ENCODE measurements at places on chromosomes 1 and 21.
A peak's percentile ranks its signal among the peaks of the same experiment; 100 is the strongest.

DNA sequence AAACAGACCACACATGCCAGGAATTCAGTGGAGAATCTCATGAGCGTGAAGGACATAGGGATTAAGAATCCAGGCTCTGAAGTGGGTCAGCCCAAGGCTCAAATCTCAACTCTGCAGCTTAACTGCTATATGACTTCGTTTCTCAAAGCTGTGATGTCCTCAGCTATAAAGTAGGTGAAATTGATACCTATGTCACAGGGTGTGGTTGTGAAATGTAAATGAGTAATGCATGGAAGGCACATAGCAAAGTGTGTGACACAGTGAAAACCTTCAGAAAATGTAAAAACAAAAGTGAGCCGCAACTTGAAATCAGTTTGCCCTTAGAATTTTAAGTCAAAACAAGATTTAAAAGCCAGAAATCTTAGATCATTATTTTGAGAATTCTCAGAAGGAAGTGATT lies 145.7 kb upstream of the PRMT6 start:
- no peak for DNase-seq

GRCh38 chr1:45840704-45841103 lies 37.3 kb downstream of the MAST2 start:
- no peak for DNase-seq

DNA sequence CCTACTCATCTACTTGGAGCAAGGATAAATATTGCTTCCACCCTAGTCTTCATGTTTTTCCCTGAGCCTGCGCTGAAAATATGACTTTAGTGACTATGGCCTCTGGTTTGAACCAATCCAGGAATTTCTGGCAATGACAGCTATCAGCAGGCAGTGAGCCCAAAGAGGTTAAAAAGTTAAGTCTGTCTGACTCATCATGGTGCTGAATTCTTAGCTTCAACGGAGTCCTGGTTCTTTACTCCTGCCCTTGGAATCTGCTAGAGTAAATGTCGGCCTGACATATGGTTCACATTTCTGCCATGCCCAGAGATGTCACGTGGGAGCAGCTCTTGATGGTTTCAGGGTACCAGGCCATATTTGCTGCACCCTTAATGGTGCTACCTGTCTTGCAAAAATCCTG lies 351.6 kb upstream of the PLXNA2 start:
- no peak for DNase-seq

DNA sequence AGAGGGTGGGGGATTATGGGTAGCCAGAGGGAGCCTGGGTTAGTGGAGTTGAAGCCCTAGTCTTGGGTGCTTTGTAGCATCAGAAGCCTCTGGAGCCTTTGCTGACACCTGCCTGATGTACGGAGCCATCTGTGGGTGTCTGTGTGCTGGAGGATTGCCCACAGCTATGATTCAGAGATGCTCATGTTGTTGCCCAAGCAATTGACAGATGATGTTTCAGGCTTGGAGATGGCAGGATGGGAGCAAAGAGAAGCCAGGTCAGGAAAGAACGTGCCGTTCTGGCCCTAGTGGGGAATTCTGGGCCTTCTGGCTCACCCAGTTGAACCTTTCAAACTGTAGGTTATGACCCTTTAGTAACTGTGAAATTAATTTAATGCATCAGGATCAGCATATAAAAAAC lies 27.6 kb downstream of the COQ8A start:
- DNase-seq = no peak

DNA sequence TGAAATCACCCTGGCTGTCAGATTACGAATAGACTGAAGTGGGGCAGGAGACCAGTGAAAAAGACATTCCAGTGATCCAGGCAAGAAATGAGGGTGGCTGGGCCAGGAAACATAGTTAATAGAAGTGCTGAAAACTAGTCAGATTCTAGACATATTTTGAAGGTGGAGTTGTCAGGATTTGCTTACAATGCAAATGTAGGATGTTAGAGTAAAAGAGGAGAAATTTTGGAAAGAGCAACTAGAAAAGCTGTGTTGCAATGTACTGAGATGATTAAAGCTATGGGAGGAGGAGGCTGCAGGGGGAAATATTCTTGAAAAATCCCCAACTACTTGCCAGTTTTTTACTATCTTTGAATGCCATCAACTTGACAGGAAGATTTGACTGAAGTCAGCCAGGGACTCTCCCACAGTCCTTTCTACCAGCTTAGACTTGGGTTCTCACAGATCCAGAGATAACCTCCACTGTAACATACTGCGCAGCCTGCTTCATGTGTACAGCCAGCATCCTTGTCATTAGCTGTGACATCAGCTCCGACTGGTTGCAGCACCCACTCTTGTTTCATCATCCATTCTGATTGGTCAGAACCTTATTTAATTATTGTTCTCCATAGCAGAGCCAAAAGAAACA lies 109.7 kb downstream of the TSEN15 start:
- DNase-seq = peak; percentile 26

DNA sequence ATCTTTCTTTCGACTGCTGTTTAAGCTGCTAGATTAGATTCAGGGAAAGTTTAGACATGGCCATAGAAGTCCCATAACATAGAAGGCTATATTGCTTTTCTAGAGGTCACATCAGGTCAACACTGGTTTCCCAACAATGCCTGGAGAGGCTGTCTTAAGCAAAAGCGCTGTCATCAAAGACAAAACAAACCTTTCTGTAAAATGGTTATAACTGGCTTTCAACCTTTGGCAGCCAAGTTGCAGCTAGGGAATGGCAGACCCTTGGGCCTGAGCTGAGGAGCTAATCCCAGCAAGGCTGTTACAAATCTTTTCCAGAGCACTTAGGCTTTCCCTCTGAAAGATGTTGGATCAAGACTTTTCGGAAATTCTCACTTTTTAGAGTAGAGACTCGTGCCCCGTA lies 11.2 kb upstream of the ABCA4 start:
- no peak for DNase-seq

GRCh38 chr1:90882221-90882620 lies 139.6 kb downstream of the ZNF644 start:
- DNase-seq = no peak

- DNase-seq = no peak
Measured at GRCh38 chr1:184866586-184866985, 107.7 kb downstream of the NIBAN1 start.

DNA sequence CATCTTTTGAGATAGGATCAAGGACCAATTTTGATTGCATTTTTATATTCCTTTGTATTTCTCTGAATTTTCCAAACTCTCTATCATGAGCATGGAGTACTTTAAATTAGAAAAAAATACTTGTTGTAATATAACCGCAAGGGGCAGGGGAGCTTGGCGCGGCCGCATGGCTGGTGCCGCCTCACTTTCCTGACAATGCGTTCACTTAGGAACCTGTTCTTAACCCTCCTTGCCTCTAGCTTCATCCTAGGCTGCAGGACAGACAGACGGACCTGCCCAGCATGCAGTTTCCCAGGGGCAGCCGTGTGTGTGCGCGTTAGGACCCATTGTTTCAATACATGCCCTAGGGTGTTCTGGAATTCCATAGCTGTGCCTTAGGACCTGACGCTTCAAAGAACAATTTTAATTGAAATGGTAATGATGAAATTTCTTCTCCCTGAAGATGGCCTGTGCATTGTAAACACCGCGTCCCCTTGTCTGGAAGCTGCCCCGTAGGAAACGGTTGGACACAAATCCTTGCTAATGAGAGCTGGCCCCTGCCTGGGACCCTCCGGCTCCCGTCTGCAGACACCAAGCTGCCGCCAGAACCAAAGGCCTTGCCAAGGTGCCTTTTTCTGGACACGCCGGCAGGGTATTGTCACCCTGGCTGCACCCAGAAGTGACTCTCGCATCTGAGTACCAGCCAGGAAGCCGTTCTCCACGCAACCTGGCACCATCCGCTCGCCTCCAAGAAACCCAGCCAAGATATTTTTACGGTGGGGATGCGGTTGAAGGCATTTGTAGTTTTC lies 466.4 kb downstream of the NPHP4 start:
- DNase-seq = no peak

DNA sequence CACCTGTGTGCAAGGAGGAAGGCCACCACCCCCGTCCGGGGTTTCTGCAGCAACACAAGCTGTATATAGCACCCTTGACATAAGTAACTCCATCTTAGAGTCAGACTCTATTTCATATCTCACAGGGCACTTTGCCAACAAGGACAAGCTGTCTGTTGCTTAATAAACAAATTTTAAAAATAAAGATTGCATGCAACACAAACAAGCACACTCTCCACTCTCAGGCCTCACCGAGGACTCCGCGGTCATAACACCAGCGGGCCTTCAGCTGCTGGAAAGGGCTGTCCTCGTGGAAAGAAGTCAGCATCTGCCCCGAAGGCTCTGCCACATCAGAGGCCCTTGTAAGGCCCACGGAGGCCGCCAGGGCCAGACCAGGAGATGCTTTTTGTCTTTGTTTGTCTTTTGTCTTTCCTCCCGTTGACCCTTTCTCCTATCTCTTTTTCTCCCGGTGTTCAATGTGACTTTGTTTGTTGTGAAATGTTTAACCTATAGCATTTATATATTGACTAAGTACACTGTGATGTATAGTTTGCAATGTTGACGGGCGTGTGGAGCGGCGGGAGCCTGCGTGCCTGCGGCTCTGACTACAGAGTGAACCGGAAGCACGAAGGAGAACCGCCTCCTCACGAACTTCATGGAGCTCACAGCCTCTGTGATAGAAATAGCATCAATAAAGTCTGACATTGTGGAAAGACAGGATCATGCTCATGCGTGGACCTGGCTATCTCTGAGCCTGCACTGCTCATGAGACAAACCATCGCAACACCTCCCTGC lies 24.1 kb downstream of the MEGF6 start:
- no peak for DNase-seq

DNA sequence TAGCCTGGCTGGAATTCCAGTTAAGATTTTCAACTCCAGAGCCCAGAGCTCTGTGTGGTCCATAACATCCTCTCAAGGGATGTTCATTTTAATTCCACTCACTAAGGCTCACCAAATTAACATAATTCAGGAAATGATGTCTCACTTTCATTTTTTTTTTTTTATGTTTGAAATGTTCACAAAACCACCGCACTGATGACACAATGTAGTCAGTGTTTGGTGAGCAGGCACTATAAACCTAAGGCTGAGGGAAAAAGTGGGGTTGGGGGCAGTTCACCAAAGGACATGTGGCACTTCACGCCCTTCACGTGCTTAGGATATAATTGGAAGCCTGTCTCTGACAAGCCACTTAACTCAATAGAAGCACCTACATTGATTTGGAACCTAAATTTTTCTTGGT lies 177.3 kb upstream of the CAMK1G start:
- DNase-seq = no peak

DNA sequence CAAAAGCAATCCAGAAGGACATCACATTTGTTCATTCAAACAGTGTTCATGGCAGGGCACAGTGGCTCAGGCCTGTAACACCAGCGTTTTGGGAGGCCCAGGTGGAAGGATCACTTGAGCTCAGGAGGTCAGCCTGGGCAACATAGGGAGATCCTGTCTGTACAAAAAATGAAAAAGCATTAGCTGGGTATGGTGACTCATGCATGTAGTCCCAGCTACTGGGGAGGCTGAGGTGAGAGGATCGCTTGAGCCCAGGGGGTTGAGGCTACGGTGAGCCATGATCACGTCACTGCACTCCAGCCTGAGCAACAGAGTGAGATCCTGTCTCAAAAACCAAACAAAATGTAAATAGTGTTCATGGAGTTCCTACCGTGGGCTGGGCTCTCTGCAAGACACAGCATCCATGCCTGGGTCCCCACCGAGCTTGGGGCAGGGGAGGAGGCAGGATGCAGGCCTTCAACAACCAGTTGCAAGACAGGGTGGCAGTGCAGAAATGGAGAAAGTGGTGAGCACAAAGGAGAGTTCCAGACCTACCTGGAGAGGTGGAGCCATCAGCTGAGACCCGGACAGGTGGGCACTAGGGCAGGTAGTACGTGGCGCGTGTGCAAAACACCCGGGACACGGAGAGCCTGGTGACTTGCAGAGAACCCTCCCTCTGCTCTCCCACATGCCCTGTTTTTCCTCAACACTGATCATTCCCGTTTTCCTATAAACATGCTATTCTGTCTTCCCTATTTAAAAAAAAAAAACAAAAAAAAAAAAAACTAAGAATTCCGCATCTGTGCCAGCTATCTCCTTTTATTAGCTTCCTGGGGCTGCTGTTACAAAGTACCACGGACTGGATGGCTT lies 138.9 kb downstream of the TOMM20 start:
- no peak for DNase-seq

DNA sequence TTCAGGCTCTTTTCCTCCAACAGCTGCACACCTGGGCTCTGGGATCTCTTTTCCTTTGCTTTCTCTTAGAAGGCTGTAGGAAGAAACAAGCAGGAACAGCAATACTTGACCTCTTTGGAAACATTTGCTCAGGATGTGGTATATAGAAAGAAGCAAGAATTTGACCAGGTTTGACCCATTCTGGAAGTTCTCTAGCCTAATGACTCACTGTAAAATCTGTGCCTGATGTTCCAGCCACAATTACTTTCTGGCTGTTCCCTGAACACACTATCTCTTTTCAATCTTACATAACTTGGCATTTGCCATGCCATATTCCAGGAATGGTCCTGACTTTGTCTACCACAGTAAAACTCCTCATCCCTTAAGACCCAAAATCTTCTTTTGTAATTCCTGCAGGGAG lies 419.9 kb upstream of the DAB1 start:
- no peak for DNase-seq

DNA sequence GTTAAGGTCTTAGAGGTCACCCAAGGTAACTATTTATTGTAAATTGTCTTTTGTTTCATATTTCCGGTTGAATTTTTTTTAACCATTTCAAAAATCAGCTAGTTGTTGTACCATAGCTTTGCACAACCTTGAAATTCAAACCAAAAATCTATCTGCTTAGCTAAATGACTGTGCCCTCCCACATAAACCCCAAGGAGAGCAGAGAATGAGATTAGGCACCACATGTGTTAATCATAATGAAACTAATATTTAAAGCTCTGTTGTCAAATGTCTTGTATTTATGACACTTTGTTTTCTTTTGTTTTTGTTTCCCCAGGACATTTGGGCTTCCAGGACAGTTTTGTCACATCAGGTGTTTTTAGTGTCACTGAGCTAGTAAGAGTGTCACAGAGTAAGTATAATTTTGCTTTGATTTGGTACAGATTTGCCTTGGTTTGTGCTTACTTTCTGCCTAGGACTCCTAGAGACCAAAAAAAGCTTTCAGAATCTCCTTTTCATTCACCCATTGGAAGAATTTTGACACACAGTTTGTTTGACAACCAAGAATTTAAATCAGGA lies 249.9 kb downstream of the NFIA start:
- DNase-seq = no peak

- DNase-seq = no peak
Measured at GRCh38 chr1:163094589-163094988, 25.4 kb downstream of the RGS4 start.

DNA sequence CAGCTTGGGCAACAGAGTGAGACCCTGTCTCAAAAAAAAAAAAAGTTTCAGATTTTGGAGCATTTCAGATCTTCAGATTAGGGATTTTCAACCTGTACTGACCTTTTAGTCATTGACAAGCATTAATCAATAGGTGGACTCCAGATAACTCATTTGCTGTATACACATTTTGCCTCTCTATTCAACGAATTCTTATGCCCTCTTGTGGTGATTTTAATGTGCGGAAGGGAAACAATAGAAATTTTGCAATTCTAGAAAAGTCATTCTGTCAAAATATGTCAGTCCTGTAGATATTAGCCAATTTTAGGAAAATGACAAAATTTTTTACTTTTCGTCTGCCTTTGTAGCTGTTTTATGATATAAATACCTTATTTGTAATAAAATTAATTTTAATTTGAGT lies 11.6 kb upstream of the OR2G2 start:
- DNase-seq = no peak
